Fibroblast of the conjunctiva (primary cell): ENCODE measurements at places on chromosomes 6 and 20.

DNA sequence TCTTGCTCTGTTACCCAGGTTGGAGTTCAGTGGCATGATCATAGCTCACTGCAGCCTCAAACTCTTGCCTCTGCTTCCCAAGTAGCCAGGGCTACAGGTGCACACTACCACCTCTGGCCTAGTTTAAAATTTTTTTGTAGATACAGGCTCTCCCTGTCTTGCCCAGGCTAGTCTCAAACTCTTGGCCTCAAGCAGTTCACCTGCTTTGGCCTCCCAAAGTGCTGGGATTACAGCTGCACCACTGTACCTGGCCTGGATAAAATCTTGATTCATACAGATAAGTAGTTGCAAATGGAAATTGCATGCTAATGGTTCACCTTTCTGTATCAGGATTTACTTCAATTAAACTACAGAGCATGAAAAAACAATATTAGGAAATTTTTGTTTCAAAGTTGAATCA lies 4.2 kb downstream of the CD2AP start:
- DNase-seq: no peak

- DNase-seq: no peak
These were observed 59.0 kb upstream of the MRAP2 start for GRCh38 chr6:83974409-83975050.

- no peak for DNase-seq
These were observed 1099.6 kb upstream of the GJE1 start for GRCh38 chr6:141033101-141033500.

DNA sequence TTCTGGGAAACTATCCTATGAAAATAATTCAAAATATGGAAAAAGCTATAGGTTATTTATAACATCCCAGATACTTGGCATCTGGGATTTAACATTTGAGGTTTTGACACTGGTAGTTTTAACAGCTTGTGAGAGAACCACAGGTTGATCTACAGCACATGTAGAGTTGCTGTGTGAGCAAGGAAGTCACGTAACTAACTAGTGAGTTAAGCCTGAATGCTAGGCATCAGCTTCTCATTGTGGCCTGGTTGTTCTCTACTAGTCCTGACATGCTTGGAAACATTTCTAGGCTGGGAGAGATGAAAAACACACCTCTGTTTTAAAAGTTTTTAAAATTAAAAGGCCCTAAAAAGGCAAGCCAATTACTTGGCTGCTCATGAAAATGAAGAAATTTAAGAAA lies 28.2 kb downstream of the ESF1 start:
- no peak for DNase-seq

DNA sequence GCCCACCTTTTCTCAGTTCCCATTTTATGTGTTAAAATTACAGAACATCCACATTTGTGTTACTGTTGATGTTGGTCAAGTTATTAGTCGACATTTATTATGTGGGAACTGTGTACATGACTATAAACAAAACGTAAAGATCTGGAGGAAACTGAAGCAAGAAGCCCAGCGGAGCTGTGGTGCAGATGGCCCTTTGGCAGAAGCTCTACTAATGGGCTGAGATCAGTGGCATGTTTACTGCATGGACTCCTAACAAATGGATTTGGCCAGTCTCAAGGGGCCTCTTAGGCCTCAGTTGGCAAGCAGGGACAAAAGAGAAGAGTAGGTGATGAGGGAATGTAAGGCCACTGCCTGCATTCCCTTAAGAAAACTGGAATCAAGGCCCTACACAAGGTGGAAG lies 282.1 kb upstream of the TCF21 start:
- DNase-seq: no peak

DNA sequence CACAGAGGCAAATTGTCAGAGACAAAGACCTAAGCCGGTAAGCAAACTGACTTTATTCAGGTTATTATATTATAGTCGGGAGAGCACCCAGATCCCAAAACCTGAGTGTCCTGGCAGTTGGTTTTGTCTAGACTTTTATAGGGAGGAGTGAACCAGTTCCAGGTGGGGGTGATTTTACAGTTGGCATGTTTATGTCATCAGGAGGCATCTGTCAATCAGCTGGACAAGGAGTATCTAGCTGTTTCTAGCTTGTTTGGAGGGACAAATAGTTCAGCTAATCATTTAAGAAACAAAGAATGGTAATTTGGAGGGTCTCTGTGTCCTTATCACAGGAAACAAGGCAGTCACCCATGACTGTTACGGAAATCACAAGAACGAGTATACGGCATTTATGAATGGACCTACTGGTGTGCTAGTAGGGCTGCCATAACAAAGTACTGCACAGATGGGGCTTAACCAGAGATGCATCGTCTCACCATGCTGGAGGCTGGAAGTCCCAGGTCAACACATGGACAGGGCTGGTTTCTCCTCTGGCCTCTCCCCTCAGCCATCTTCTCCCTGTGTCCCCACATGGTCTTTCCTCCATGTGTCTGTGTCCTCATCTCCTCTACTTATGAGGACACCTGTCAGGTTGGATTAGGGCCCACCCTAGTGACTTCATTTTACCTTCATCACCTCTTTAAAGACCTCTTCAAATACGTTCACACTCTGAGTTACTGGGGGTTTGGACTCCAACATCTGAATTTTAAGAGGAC lies 122.7 kb downstream of the LY86 start:
- no peak for DNase-seq

GRCh38 chr20:57291694-57292093 lies 25.3 kb upstream of the BMP7 start:
- no peak for DNase-seq

- no peak for DNase-seq
These were observed 16.5 kb downstream of the IGF2R start for GRCh38 chr6:159985296-159985945.

DNA sequence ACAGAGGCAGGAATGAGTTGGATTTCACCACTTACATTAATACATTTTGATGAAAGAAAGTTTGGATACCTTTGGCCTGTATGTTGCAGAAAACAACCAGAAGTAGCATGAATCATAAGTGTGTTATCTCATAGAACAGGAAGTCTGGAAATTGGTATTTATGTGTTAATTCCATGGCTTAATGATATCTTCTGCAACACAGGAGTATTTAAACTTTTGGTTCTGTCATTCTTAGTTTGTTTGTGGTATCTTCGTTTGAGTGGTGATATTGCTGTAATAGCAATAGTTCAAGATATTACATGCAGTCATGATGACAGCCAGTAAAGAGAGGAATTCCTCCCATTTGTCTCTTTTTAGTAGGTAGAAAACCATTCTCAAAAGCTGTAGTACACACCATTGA lies 177.3 kb downstream of the CDKAL1 start:
- no peak for DNase-seq

GRCh38 chr6:139655783-139656705 lies 281.6 kb upstream of the CITED2 start:
- DNase-seq: no peak

DNA sequence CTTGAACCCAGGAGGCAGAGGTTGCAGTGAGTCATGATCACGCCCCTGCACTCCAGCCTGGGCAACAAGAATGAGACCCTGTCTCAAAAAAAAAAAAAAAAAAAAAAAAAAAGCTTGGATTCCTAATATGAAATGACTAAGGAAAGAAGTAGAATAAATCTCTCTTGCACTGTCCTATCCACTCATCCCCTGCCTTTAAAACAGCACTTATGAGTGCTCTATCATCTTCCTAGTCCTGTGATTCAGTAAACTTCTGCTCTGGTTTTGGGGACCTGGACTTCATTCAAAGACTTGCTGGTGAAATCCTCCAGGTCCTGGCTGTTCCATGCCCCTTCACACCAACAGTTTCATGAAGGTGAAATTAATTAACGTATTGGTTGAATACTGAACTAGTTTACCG lies 29.6 kb downstream of the TNFAIP3 start:
- no peak for DNase-seq

GRCh38 chr6:75283907-75284631 lies 523 bp downstream of the TMEM30A start:
- no peak for DNase-seq

DNA sequence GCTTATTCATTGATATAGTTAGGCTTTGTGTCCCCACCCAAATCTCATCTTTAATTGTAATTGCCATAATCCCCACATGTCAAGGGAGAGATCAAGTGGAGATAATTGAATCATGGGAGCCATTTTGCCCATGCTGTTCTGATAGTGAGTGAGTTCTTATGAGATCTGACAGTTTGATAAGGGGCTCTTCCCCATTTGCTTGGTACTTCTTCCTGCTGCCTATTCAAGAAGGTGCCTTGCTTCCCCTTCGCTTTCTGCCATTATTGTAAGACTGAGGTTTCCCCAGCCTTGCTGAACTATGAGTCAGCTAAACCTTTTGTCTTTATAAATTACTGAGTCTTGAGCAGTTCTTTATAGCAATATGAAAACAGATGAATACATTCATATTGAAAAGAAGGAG lies 45.6 kb downstream of the CENPW start:
- DNase-seq: no peak

- no peak for DNase-seq
These were observed 17.3 kb downstream of the SLC22A1 start for GRCh38 chr6:160138839-160139419.

- no peak for DNase-seq
These were observed 37.7 kb upstream of the C20orf144 start for GRCh38 chr20:33624399-33624798.

DNA sequence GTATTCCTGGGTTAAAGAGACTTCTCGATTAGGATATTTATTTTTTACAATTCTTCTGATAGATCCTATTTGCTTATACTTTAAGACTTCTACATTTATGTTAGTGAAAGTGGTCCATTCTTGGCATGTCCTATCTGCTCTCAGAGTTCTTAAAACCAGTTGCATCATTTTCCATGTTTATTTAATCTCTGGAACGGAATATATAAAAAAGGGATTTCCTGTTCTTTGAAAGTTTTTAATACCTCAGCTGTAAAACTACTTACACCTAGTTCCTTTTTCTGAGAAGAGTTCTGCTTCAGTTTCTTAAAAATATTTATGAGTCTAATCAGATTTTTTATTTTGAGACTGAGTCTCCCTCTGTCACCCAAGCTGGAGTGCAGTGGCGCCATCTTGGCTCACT lies 18.0 kb upstream of the MYL9 start:
- no peak for DNase-seq

GRCh38 chr20:47805951-47806350 lies 20.7 kb upstream of the SULF2 start:
- no peak for DNase-seq

DNA sequence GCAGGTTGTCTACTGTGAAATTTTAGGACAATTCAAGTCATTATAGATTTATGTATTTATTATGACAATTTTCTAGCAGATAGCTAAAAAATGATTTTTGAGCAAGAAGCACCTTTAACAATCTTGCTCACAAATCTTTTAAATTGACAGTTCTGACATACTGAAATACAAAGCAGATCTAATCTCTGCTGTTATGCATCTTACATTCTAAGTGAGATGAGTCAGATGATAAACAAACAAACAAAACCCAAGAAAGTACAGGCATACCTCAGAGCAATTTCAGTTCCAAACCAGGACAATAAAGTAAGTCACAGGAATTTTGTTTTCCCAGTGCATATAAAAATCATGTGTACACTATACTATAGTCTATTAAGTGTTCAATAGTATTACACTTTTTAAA lies 430.7 kb upstream of the PTCHD4 start:
- no peak for DNase-seq

- no peak for DNase-seq
These were observed 372.7 kb upstream of the CITED2 start for GRCh38 chr6:139747154-139747553.

DNA sequence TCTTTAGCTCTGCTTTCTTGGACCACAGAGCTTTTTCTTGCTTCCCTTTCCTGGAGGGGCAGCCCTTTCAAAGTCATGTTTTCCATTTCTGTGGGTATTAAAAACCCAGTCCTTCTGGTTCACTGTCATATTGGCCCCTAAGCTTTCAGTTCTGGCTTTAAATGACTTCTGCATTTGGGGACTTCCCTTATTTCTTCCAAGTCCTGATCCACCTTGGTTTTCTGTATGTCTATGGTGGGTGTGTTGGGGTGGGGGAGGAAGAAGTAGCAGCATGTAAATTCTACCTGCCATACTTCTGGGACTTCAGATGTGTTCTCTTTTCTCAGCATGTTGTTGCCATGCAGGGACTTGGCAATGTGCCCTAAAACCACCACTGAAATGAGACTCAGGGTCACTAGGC lies 77.1 kb upstream of the EMILIN3 start:
- DNase-seq: no peak

DNA sequence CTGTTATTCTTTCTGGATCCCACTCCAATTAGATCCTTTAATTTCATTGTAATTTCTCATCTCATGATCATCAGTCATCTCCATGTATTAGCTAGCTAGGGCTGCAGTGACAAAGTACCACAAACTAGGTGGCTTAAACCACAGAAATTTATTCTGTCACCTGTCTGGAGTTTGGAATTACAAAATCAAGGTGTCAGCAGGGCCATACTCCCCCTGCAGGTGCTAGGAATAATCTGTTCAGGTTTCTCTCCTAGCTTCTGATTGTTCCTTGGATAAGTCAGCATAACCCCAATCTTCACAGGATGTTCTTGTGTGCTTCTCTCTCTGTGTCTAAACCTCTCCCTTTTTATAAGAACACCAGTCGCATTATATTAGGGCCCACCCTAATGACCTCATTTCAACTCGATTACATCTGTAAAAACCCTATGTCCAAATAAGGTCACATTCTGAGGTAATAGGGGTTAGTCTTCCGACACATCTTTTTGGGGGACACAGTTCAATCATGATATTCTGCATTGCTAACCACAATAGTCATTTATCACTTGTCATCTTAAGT lies 40.5 kb downstream of the BEND6 start:
- no peak for DNase-seq

GRCh38 chr6:47000842-47001241 lies 41.3 kb downstream of the ADGRF1 start:
- no peak for DNase-seq

GRCh38 chr6:5318617-5319272 lies 57.4 kb downstream of the FARS2 start:
- no peak for DNase-seq

- DNase-seq: no peak
These were observed 184.4 kb downstream of the ERMARD start for GRCh38 chr6:169935861-169936260.

DNA sequence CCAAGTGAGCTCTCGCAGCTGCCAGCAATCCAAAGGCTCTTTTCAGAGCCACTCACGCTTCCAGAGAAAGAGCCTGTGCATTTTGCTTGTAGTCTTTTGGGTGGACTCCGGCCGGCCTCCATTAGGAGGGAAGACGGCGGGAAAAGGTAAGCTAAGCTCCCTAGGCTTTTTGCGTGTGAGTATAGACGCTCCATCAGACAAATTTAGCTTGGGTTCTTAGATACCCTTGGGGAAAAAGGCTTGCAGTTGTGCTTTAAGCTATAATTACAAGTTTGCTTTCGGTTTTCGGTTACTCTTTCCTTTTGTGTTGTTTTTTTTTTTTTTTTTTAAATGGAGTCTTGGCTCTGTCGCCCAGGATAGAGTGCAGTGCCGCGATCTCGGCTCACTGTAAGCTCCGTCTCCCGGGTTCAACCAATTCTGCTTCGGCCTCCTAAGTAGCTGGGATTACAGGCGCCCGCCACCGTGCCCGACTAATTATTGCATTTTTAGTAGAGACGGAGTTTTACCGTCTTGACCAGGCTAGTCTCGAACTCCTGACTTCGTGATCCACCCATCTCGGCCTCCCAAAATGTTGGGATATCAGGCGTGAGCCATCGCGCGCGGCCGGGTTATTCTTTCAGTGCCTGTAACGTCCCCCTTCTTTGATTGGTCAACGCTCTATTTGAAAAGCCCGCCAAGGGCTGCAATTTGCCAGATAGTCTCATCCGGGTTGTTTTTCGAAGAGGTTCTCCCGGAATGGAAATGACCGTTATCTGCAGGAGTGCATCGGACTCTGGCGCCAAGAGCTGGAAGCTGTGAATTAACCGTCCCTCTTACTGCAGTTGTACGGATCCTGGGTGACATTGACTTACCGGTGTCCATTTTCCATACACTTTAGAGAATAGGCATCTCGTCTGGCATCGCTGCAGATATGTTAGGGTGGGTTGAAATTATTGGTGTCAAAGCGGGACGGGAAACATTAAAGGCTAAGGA lies 18.1 kb downstream of the OR2B2 start:
- peak; percentile 91 for DNase-seq
